Mucosa of gallbladder (tissue), 1 donor: ENCODE measurements at places on chromosomes 12 and 14. TPM values are rescaled to one million over a fixed set of nuclear protein-coding genes. Genes with fewer than 3 reads are reported as not detected.

DNA sequence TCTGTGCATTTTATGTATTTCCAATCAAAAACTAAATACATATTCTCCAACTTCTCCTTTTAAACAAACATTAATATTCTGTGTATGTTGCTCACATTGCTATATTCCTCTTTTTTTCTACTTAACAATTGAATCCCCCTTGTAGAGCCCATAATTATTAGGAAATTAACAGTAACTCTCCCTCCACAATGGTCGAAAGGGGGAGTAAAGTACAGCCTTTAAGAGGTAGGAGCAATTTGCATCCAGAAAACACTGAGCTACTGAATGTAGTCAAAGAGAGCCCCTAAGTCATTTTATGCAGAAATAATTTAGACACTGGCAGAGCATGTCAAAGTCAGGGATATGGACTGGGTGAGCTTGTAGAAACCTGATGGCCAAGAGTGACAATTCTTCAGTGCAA is 57.2 kb upstream of the SCN8A start:
- no peak for DNase-seq

- peak; percentile 23 for DNase-seq
Observed at GRCh38 chr12:460261-461230, 807 bp downstream of the B4GALNT3 start.

DNA sequence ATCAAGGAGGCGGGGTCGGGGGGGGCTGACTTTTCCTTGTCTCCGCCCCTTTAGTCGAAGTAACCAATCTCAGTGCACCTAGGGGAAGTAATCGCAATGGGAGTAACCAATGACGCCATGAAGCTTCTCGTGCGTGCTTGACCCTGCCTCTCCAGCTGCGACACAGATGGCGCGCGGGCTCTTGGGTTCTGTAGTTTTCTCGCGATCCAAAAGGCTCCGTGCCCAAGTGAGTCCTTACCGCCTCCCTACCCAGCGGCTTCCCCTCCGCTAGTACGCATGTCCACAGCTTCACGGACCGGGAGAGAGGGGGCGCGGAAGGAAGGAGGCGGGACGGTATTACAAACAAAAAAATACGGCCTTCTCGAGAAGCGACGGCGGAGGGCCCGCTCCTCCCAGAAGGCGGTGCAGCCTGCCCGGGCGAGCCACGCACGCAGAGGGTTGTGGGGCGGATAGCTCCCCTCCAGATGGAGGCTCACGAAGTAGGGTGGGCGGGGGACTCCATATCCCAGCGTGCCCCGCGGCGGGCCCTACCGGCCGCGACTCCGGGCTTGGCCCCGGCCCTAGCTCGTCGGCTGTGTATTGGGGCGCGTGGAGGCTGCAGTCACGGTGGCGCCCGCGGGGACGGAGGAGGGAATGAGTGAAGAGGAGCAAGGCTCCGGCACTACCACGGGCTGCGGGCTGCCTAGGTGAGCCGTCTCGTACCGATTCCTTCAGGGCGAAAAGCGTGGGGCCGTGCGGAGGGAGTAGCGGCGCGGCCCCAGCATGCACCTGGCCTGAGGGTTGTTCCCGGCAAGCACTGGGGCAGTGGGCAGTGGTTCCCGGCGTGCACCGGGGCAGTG is at the start of gene TARBP2:
TARBP2 (plus strand) TSS at position 508 of the 839 bp plus-strand sequence; CDS start at position 634, 126 bp downstream.
- peak; percentile 99 for DNase-seq

- no peak for DNase-seq
Observed at GRCh38 chr14:79225815-79226214, 985.5 kb downstream of the DIO2 start.

DNA sequence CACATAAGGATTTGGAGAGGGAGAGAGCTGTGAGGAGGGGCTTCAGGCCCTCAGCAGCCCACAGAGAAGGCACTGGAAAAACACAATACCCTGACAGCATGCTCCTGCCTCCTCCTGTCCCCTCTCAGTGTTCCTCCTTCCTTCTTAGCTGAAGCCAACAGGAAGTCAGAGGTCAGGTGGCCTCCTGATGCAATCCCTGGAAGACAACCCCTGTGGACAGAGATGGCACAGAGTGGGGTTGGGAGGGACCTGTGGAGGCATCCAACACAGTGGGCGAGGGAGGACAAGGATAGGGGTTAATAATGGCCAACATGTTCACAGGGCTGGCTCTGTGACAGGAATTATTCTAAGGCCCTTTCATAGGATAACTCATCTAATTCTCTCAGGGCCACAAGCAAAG is 15.4 kb upstream of the IFI27L2 start:
- no peak for DNase-seq

- DNase-seq = no peak
Observed at GRCh38 chr14:91277546-91278382, 33.3 kb upstream of the GPR68 start.

- no peak for DNase-seq
Observed at GRCh38 chr12:4141348-4142270, 132.0 kb upstream of the CCND2 start.

DNA sequence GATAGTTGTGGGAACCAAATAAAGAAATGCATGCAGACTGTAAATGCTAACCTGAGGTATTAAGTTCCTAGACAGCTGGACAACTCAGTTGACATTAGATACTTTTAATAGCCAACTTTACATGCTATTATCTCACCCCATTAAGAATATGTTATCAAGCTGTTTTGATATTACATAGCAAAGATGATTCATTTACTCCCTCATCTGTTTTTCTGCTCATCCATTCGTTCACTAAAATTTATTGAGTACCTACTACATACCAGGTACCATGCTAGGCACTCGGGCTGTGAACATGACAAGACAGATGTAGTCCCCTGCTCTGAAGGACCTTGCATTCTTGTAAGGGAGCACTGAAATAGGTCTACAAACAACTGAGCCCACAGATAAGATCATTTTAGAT is 192.4 kb downstream of the DACT1 start:
- DNase-seq = no peak

The IL31 gene
- not detected for total RNA-seq

The NXPH4 gene
- total RNA-seq = 0.83 TPM

The POTEM gene
- total RNA-seq = not detected

The PZP gene
- total RNA-seq = 0.12 TPM
